Activated gamma-delta T cell treated with Interleukin-2 at 50 U/mL for 16 hours (primary cell): ENCODE measurements at places on chromosomes 1 and 21.
A peak's percentile ranks its signal among the peaks of the same experiment; 100 is the strongest.

- no peak for DNase-seq
These were observed 802.4 kb upstream of the ADGRL4 start for GRCh38 chr1:79808816-79809475.

- DNase-seq, result peak; percentile 31
These were observed 88.4 kb downstream of the LRRC8C start for GRCh38 chr1:89721351-89721750.

- DNase-seq, result peak; percentile 14
These were observed 37.0 kb downstream of the CAPN8 start for GRCh38 chr1:223628233-223629125.

DNA sequence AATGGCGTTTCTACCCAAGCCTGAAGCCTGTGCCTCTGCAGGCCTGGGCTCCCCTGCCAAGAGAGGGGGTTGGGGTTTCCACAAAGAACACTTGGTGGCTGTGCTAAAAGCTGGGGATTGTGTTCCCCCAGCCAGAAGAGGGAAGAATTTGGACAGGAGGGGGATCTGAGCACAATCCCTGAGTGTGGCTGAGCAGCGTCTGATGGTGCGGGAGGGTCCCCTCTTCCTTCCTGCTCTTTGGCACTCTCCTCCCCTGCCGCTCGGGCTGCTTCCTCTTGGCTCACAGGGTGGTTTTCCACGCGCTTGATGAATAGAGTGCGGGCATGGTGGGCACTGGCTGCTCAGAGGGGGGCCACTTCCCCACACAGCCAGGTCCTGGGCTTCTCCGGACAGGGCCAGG lies 3.7 kb downstream of the GPR37L1 start:
- DNase-seq, result no peak

GRCh38 chr1:151828921-151829320 lies 2.7 kb downstream of the RORC start:
- DNase-seq, result no peak

- DNase-seq, result no peak
These were observed 74.8 kb upstream of the PUM1 start for GRCh38 chr1:31140299-31140698.

DNA sequence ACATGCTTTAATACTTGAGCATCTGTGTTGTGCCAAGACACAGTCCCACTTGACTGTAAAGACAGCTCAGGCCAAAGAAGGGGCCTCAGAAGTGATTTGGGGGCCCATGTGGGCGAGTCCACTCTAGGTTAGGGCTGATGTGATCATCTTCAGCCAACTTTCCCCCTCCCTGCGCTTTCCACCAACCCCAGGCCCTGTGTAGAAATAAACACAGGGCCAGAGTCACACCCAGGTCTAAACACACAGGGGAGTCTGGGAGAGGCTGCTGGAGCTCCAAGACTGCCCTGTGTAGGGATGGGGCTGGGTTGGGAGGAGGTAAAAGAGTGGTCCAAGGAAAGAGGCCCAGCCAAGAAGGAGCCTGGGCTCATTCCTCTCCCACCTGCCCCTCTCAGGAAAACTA lies 2.5 kb upstream of the WNT2B start:
- no peak for DNase-seq

GRCh38 chr1:112904831-112905261 lies 51.1 kb downstream of the SLC16A1 start:
- no peak for DNase-seq

- no peak for DNase-seq
These were observed 60.8 kb downstream of the ZNF684 start for GRCh38 chr1:40592107-40592803.

GRCh38 chr1:9586147-9586766 lies 2.5 kb upstream of the TMEM201 start:
- DNase-seq, result no peak

DNA sequence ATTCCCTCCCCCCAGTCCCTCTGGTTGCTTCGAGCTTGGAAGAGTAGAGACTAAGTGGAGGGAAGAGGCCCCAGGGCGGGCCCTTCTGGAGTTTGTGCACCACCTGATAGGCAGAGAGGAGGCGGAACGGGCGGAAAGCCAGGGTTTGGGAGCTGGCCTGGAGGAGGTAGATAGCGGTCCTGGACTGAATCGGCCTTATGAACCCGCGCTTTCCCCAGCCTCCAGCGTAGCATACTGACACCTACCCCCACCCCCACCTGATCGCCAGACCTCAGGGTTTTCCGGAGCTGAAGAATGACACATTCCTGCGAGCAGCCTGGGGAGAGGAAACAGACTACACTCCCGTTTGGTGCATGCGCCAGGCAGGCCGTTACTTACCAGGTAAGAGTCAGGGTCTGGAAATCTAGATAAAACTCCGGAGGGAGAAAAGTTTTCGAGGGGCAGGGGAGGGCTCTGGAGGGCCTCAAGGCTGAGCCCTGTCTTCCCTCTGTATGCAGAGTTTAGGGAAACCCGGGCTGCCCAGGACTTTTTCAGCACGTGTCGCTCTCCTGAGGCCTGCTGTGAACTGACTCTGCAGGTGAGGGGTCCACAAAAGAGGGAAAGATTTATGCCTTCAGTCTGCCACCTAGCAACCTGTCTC lies 705 bp downstream of the UROD start:
- no peak for DNase-seq

- DNase-seq, result no peak
These were observed 51.7 kb upstream of the DUSP10 start for GRCh38 chr1:221793439-221794078.

DNA sequence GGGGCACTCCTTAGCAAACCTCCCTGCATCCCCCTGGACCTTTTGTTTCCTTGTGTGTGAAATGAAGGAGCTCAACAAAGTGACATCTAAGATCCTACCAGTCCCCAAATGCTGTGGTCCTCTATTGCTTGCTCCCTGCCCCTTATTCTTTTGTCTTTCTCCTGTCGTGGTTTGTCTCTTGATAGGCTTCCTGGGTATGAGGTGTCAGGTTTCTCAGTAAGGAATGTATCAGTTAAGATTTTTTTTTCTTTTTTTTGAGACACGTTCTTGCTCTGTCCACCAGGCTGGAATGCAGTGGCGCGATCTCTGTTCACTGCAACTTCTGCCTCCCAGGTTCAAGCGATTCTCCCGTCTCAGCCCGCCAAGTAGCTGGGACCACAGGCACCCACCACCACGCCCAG lies 16.8 kb downstream of the CNIH3 start:
- DNase-seq, result no peak

GRCh38 chr1:244076740-244077139 lies 25.7 kb downstream of the ZBTB18 start:
- no peak for DNase-seq
